ENCODE measurements at places on chromosomes 16 and 17. TPM values are rescaled to one million over a fixed set of nuclear protein-coding genes. Genes with fewer than 3 reads are reported as not detected.

Gene CLEC18C
- 0.25 TPM for total RNA-seq

DNA sequence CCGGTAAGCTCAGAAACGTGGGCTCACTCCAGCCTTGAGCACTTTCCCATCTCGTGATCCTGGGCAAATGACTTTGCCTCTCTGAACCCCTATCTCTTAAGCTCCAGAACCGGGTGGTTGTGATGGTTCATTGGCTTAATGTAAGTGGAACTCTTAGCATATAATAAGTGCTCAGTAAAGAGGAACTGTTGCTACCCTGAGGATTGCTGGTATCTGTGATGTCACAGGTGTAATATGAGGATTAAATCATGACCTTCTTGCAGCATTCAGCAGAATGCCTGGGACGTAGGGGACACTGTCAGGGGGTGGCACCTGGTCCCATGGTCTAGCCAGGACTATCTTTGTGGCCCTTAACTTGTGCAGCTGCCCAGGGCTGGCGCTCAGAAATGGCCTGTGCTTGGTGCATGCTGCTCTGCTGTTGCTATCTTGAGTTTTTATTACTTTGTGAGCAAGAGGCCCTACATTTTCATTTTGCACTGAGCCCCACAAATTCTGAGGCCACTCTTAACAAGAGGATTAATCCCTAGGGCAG lies 68.8 kb downstream of the SREBF1 start:
- no peaks in the 10 kb centered on the region for H3K27me3 ChIP-seq
- no peak for DNase-seq
- no peak overlapping the region for H3K27ac ChIP-seq

- no peak overlapping the region for H3K4me3 ChIP-seq
- H3K36me3 ChIP-seq = no peaks in the 10 kb centered on the region
- H3K27me3 ChIP-seq = no peaks in the 10 kb centered on the region
- peaks cover 5% of the 10 kb centered on the region for H3K4me1 ChIP-seq
Measured at GRCh38 chr16:53112015-53112414, 57.2 kb downstream of the CHD9 start.

Gene LPO
- total RNA-seq = 0.14 TPM

Gene C16orf54
- total RNA-seq = 21.3 TPM

DNA sequence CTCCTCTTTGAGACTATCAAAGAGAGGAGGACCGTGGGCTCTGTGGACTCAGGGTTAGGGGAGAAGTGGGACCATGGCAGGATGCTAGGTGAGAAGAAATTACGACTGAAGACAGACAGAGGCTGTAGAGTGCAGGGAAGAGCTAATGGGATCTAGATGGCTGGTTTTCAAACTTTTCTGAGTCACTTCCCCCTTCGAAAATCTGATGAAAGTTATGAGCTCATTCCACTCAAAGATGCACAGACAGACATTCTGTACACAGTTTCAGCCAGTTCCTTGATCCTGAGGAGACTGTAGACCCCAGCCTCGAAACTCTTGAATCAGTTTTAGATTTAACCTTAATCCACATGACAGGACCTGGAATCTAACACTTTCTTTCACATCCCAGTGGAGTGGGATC lies 40.7 kb downstream of the RGS9 start:
- DNase-seq = no peak
- H3K36me3 ChIP-seq = no peaks in the 10 kb centered on the region
- H3K27me3 ChIP-seq = no peaks in the 10 kb centered on the region
- peaks cover 51% of the 10 kb centered on the region for H3K4me1 ChIP-seq
- peak overlapping the region; percentile 58 for H3K27ac ChIP-seq
- H3K4me3 ChIP-seq = no peak overlapping the region

- H3K4me1 ChIP-seq = peaks cover 21% of the 10 kb centered on the region
- H3K36me3 ChIP-seq = no peaks in the 10 kb centered on the region
- H3K4me3 ChIP-seq = no peak overlapping the region
- no peaks in the 10 kb centered on the region for H3K27me3 ChIP-seq
- peak overlapping the region; percentile 67 for H3K27ac ChIP-seq
Measured at GRCh38 chr16:12010388-12011251, 34.1 kb downstream of the SNX29 start.

Gene TP53TG3C
- total RNA-seq = 0.55 TPM

DNA sequence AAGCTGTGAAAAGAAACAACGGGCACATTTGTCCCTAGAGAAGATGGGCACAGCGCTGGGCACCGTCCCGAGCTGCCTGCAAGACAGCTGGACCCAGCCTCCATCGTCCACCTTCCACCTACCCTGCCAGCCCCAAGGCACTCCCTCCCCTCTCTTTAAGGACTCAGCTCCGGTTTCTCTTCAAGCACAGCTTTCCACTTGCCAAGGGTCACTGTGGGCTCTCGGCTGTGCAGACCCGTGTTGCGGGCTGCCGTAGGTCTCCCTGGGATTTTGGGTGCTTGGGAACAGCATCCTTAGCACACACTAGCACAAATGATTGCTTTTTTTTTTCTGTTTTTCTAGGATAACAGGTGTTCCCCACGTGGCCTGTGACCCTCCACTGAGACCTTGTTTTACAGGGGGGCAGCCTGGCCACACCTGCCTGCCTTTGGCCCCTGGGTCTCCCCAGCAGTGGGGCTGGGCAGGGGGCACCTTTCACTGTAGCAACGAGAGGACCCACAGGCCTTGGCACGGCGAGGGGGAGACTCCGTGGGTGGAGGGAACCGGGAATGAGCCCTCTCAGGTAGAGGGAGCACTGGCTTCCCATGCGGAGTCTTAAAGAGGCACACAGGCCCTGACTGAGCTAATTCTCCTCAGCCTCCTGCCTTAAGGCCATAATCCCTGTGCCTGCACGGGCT lies 1.4 kb downstream of the CHMP6 start:
- H3K27ac ChIP-seq = peak overlapping the region; percentile 53
- peak overlapping the region; percentile 69 for H3K4me3 ChIP-seq
- H3K4me1 ChIP-seq = peaks cover 21% of the 10 kb centered on the region
- DNase-seq = no peak
- no peaks in the 10 kb centered on the region for H3K27me3 ChIP-seq

- peaks cover 35% of the 10 kb centered on the region for H3K36me3 ChIP-seq
- H3K27ac ChIP-seq = no peak overlapping the region
- H3K4me3 ChIP-seq = no peak overlapping the region
- no peaks in the 10 kb centered on the region for H3K4me1 ChIP-seq
- H3K27me3 ChIP-seq = no peaks in the 10 kb centered on the region
Measured at GRCh38 chr17:692116-692515, 22.5 kb downstream of the VPS53 start.

- peaks cover 30% of the 10 kb centered on the region for H3K4me1 ChIP-seq
- peaks cover 23% of the 10 kb centered on the region for H3K27me3 ChIP-seq
- H3K4me3 ChIP-seq = peak within 1 kb of the TSS; percentile 68
- H3K36me3 ChIP-seq = no peaks in the 10 kb centered on the region
- H3K27ac ChIP-seq = peak within 1 kb of the TSS; percentile 51
Measured at GRCh38 chr17:56593646-56594319, at the start of gene NOG. Gene NOG (plus strand): TSS chr17:56593699. CDS start chr17:56594224, 525 bp downstream.

DNA sequence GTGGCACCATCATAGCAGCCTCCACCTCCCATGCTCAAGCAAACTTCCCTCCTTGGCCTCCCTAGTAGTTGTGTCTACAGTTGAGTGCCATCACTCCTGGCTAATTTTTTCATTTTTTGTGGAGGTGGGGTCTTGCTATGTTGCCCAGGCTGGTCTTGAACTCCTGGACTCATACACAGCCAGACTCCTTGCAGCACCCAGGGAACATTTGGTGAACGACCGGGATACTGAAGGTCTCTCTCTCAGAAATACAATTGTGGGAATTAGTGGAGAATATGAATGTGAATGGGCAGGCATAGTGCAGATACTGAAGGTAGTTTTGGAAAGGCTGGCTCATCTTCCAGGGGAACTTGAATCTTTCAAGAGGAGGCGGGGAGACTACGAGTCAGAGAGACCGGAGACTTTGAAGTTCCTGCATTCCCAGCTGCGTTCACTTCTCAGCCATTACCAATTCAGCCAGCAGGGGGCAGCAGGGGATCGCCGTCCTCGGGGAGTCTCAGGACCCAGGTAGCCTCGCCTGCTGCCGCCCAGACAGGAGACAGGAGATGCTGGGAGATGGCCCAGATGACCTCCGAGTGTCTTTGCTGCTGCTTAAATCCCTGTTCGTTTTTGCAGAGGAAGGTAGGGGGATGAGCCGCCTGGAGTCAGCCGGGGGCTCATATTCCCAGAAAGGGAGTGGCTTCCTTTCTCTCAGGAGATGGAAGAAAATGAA lies 68.6 kb downstream of the HAPSTR1 start:
- no peaks in the 10 kb centered on the region for H3K36me3 ChIP-seq
- no peaks in the 10 kb centered on the region for H3K4me1 ChIP-seq
- H3K27me3 ChIP-seq = peaks cover 18% of the 10 kb centered on the region
- H3K27ac ChIP-seq = no peak overlapping the region
- no peak overlapping the region for H3K4me3 ChIP-seq

GRCh38 chr17:47955497-47956461 lies 1.9 kb downstream of the PRR15L start:
- H3K27ac ChIP-seq = no peak overlapping the region
- no peak for DNase-seq
- peaks cover 2% of the 10 kb centered on the region for H3K36me3 ChIP-seq
- no peaks in the 10 kb centered on the region for H3K4me1 ChIP-seq

DNA sequence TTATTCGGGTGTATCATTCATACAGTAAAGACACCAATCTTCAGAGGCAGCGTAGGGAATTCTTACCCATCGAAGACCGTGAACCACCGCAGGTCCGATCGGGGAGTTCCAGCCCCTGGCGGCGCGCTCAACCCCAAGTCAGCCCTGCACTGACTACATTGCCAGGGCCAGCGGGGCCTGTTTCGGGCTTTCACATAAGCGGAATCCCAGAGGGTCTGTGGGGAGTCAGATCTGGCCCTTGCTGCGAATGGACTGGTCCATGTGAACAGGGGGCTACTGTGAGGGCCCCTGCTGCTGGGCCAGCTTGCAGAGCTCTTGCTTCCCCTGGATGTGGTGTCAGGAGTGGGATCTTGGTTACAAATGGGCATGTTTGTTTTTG lies 7.6 kb downstream of the PDE6G start:
- peaks cover 2% of the 10 kb centered on the region for H3K36me3 ChIP-seq
- H3K27me3 ChIP-seq = peaks cover 19% of the 10 kb centered on the region
- no peak overlapping the region for H3K4me3 ChIP-seq
- no peak for DNase-seq
- no peak overlapping the region for H3K27ac ChIP-seq
- H3K4me1 ChIP-seq = peaks cover 9% of the 10 kb centered on the region

DNA sequence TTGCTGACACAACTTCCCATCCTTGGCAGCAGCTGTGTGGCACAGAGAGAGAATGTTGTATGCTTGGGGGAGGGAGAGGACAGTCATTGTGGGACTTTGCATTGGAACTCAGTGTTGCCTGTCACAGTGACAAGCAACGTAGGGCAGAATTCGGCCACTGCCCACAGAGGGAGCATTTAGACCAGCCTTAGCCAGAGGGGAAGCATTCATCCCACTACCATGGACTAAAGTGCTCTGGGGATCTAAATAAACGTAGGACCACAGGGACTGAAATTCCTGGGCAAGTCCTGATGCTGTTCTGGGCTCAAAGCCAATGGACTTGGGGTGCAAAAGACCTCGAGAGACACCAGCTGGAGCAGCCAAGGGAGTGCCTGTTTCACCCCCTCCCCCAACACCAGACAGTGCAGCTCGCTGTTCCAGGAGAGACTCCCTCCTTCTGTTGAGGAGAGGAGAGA lies 44.9 kb downstream of the ABCA8 start:
- H3K27me3 ChIP-seq = no peaks in the 10 kb centered on the region
- no peak overlapping the region for H3K27ac ChIP-seq
- no peak for DNase-seq
- H3K36me3 ChIP-seq = no peaks in the 10 kb centered on the region

GRCh38 chr17:64780096-64781013 lies 118.2 kb upstream of the SMURF2 start:
- H3K27ac ChIP-seq = no peak overlapping the region
- H3K4me1 ChIP-seq = peaks cover 34% of the 10 kb centered on the region

Gene VASN
- total RNA-seq = not detected

DNA sequence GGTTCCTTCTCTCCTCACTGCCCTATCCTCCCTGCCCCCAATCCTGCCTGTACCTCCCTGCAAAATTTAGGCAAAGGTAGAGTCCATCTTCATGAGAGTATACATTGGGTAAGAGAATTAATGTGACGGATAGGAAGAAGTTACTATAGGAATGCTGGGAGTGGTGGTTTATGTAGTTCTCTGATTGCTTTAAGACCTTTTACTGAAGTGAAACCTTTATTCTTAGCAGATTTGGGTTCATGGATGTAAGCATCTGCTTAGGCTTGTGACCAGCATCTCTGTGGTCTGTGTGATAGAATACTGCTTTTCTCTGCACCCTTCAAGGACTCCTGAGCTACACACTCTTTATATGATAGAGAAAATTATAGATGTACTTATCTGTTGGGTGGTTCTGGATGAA lies 127.3 kb downstream of the PRKCA start:
- H3K4me3 ChIP-seq = no peak overlapping the region
- H3K27me3 ChIP-seq = no peaks in the 10 kb centered on the region
- no peak overlapping the region for H3K27ac ChIP-seq
- H3K4me1 ChIP-seq = peaks cover 67% of the 10 kb centered on the region
- H3K36me3 ChIP-seq = peaks cover 4% of the 10 kb centered on the region

DNA sequence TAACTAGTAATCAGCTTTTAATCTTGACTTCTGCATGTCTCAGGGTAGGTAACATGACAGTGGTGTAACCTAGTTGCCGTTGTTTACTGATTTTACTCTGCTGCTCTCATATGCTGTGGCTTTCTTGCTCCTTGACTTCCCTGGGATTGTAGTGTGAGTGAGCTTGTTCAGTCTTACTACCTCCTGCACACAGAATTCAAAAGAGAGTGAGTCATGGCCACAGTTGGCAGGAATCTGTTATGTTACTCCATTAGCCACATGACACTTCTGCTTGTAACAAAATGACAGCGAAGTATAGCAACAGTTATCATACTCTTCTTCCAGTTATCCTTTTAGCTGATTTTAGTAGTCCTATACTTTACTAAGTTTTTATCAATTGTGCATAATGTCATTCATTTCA lies 18.8 kb downstream of the TNRC6A start:
- peaks cover 33% of the 10 kb centered on the region for H3K36me3 ChIP-seq
- no peaks in the 10 kb centered on the region for H3K27me3 ChIP-seq
- no peak overlapping the region for H3K4me3 ChIP-seq
- H3K27ac ChIP-seq = peak overlapping the region; percentile 66
- H3K4me1 ChIP-seq = peaks cover 86% of the 10 kb centered on the region
- DNase-seq = peak; percentile 40

DNA sequence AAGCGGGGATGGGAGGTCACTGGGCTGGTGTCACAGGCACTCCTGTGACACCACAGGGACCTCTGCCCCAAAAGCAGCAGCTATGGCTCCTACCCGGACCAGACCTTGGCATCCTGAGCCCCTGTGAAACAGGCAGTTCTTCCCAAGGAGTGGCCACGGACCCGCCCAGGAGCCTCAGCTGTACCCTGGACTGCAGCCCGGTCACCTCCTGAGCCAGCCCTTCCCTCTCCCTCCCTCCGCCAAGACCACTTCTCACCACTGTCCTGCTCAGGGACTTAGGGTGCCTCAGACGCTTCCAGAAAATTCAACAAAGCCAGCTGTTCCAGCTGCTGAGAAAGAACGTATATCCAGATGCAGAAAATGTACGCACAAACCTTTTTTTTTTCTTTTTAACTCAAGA lies 13.9 kb upstream of the NCBP3 start:
- H3K27me3 ChIP-seq = no peaks in the 10 kb centered on the region
- no peak overlapping the region for H3K4me3 ChIP-seq
- DNase-seq = no peak
- H3K36me3 ChIP-seq = peaks cover 2% of the 10 kb centered on the region
- H3K4me1 ChIP-seq = no peaks in the 10 kb centered on the region

- H3K4me1 ChIP-seq = peaks cover 61% of the 10 kb centered on the region
- peak; percentile 96 for DNase-seq
- no peak overlapping the region for H3K4me3 ChIP-seq
- peak overlapping the region; percentile 79 for H3K27ac ChIP-seq
Measured at GRCh38 chr17:40314584-40314956, 5.6 kb downstream of the RARA start.

Gene MYH13
- not detected for total RNA-seq

GRCh38 chr16:83967838-83968305 lies at the start of gene NECAB2:
Gene NECAB2 (plus strand): TSS chr16:83968244. CDS start chr16:83968649, 405 bp downstream.
- H3K4me1 ChIP-seq = no peaks in the 10 kb centered on the region
- peak; percentile 44 for DNase-seq
- peaks cover 16% of the 10 kb centered on the region for H3K27me3 ChIP-seq
- no peaks in the 10 kb centered on the region for H3K36me3 ChIP-seq
- no peak within 1 kb of the TSS for H3K27ac ChIP-seq
